T47D (cell line): ENCODE measurements at places on chromosomes 6 and 20.

GRCh38 chr6:43665376-43665775, 20.5 kb downstream of the RSPH9 start:
- DNase-seq: no peak

DNA sequence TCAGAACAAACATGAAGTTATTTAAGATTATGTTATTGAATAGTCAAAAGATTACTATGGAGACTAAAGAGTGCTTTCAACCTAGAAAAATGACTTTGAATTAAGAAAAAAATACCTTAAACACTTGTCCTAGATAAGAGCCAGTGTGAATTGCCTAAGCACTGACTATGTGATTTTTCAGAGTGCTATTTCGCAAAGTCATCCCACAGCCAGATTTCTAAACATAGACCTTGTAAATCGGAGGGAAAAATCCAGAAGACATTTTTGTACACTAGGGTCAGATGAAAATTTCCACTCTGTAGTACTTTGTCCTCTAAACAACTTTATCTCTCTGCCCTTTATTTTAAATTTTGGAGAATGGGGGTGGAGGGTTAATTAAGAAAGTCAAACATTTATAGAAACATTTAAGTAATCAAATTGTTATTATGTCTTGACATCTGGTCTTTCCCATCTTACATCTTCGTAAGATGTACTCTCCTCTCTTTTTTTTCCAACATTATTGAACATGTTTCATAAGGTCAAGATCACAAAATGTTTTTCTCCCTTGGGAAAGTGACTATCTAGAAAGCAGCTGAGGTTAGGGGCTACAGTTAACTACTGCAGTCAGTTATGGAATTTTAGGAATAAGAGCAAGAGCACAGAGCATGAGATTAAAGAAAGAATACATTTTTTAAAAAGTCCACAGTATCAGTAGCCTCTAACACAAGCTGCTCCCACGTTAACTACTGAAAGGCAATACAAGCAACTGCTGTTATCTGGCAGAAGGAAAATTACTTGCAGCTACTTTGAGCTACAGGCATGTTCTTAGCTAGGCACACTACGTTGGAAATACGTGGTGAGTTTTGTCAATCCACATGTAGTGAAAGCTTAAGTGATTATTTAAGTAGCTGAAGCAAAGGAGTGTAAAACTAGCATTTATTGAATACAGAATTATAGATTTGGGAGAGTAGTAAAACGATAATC, 648.5 kb downstream of the HTR1B start:
- DNase-seq: no peak

GRCh38 chr20:52812231-52812847, 159.8 kb upstream of the TSHZ2 start:
- no peak for DNase-seq

GRCh38 chr6:170229396-170229795, 61.5 kb downstream of the DLL1 start:
- no peak for DNase-seq

DNA sequence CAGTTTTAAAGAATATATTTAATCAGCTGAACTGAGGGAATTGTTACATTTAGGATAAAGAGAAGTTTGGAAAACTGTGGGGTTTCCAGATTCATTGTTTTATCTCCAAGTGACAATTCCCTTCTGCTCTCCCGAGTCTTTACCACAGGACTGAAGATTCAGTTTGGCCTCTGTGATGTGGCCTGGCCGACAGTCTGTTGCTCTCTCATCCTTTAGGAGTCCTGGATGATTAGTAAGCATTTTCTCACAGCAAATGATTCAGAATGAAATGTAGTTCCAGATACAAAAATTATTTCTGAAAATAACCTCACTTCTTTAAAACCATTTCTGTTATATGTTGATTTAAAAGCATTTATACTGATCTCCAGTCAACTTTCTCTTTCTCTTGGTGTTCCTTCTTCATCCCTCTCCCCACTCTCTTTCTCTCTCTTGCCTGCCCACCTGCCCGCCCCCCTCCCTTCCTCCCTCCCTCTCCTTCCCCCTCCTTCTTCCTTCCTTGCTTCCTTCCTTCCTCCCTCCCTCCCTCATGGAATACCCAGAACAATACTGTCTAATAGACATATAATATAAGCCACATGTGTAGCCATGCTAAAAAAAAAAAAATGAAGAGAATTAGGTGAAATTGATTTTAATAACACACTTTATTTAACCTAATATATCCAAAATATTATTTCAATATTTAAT, 254.9 kb downstream of the PRL start:
- DNase-seq: no peak

GRCh38 chr6:35911871-35912653, 8.8 kb downstream of the SRPK1 start:
- DNase-seq: no peak

- no peak for DNase-seq
These were observed 694.9 kb upstream of the FLRT3 start for GRCh38 chr20:15032352-15032622.
